ENCODE measurements at places on chromosomes 7 and 10.

GRCh38 chr7:44975331-44976039 lies 3.3 kb downstream of the MYO1G start:
- DNase-seq, result no peak

GRCh38 chr10:64726466-64726865 lies 1205.3 kb downstream of the REEP3 start:
- DNase-seq, result no peak

DNA sequence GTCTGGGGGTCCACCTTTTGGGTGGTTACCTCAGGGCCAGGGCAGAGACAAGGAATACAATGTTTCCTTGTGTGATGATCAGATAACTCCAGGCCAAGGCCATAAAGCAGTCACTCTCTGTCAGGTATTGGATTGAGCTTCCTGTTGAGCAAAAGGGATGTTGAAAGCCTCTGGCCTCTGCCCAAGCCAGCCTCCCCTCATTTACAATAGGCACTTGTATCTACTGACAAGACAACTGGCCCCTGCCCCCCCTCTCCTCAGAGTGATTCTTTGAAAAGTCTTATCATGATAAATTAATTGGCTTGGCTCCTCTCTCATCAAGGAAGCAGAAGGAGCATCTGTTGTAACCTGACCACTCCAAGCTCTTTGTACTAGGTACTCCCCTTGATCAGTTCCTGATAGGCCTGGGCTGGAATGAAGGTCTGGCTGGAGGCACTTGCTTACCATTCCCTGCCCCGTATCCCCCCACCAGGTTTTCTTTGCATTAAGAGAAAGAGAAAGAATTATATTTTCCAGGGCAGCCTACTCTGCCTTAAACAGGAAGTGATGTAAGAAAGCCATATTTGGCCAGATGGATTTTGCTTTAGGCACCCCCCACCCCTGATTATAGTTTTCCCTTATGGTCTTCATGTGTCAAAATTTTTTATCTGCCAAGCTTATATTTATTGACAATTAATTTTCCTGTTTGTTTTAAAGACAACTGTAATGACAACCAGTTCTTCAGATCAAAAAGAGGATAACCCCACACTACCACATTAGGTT lies 42.1 kb upstream of the HPS1 start:
- no peak for DNase-seq

DNA sequence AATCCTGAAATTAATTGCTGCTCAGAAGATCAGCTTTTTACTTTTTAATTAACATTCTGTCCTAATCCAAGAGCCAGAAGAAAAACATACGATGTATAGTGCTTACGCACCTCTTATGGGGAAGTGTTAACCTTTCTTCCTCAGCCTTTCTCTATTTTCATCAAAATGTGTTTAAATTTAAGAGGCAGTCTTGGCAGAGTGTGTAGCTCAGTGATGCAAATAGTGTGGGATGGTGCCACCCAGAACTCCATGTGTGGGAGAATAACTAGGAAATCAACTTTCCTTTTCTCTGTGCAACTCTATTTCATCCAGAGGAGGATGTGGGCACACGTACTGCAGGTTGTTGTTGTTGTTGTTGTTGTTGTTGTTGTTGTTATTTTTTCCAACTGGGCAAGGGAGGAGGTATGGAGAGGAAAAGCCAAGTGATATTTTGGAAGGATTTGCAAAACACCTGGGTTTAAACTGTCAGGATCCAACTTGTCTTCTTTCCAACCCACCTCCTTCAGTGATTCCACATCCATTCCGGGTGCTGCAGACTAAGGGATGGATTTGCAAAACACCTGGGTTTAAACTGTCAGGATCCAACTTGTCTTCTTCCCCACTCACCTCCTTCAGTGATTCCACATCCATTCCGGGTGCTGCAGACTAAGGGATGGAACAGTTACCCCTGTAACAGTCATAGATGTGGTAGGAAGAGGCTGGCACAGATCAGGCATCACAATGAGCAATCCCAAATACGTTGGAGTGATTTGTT lies 19.8 kb downstream of the ELMO1 start:
- no peak for DNase-seq

GRCh38 chr7:136074843-136075242 lies 97.7 kb upstream of the MTPN start:
- DNase-seq, result no peak

DNA sequence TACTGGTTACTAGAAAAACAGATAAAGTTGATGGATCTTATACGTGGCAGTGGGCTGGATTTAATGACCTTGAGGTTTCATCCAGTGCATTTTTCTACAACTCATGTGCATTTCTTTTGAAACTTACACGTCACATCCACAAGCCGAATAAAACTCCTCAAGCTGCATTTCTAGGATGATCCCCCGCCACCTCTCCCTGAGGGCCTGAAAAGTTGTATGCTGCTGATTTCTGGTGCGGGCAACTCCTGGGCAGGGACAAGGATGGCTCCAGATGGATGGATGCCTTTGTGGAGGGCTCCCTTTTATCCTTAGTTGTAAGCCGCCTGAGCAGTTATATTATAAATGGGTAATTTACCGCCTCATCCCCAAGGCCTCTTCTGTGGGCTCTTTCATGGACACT lies 1091.1 kb downstream of the LRMDA start:
- no peak for DNase-seq

GRCh38 chr10:71084061-71084817 lies 128.1 kb upstream of the UNC5B start:
- peak; percentile 44 for DNase-seq
